Mammary epithelial cell (primary cell): ENCODE measurements at places on chromosomes 1 and 21.
A peak's percentile ranks its signal among the peaks of the same experiment; 100 is the strongest.

DNA sequence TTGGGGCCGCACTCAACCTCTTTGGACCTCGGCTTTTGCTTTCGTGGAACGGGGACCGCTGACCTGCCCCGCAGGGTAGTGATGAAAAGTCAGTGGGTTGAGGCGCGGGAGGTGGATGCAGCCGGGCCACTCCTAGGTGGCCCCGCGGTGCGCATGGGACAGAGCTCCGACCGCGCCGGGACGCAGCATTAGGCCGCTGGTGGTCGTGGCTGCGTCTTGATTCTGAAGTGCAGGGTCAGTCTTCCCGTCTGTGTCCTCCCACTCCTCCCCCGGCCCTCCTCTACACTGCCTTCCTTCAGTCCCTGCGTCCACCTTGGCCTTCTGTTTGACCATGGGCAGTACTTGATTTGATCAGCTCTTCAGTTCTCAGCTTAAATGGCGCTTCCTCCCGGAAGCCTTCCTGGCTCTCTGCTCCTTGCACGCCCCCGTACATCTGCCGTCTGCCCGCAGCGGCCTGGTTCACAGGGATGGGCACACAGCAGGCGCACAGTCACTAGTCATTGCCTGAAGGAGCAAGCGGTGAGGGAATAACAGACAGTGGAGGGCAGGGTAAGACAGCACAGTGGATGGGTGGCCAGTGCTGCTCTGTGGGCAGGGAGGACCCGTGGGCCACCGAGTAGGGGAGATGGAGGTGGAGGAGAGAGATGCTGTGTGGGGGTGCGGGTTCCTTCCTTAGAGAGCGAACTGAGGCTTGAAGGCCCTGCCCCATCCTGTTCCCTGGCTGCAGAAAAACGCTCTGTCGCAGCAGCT, 633 bp downstream of the THEMIS2 start:
- DNase-seq: peak; percentile 73

- DNase-seq: no peak
Measured at GRCh38 chr1:110262846-110263631, 52.9 kb downstream of the KCNC4 start.

GRCh38 chr21:31802331-31802730, 70.4 kb upstream of the SCAF4 start:
- no peak for DNase-seq

DNA sequence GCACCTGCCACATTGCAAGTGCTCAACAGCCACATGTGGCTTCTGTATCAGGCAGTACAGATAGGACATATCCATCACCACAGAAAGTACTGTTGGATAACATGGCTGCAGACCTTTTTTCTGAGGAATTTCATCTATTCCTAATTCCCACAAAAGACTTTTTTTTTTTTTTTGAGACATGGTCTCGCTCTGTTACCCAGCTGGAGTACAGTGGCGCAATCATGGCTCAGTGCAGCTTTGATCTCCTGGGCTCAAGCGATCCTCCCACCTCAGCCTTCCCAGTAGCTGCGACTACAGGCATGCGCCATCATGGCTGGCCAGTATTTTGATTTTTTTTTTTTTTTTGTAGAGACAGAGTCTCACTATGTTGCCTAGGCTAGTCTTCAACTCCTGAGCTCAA, 33.3 kb downstream of the YARS1 start:
- DNase-seq: no peak

DNA sequence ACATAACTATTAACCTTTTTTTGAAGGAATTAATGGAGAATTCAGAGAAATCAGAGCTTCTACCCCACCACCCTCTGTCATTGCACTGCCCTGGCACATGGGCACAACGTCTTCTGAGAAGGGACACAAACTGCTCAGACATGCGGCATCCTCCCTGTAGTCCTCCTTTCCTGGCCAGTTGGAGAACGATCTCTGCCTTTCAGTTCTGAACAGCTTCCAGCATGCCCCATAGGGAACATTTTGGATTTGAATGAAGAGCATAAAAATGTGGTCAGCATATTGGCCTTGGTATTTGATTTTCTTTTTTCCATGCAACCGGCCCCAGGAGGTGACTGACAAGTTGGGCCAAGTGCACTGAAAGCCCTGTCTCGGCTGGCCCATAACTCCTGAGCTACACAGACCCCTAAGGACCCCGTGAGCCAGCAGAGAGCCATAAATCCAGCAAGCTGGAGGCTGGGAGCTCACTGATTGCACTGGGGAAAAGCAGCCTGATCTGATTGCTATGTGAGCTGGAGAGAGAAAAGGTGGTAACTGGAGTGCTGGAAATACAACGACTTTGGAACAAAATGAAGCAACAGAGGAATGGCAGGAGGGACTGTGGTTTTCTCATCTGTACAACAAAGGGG, 10.9 kb upstream of the BLACAT1 start:
- DNase-seq: no peak
